ENCODE measurements at places on chromosomes 3 and 15.

DNA sequence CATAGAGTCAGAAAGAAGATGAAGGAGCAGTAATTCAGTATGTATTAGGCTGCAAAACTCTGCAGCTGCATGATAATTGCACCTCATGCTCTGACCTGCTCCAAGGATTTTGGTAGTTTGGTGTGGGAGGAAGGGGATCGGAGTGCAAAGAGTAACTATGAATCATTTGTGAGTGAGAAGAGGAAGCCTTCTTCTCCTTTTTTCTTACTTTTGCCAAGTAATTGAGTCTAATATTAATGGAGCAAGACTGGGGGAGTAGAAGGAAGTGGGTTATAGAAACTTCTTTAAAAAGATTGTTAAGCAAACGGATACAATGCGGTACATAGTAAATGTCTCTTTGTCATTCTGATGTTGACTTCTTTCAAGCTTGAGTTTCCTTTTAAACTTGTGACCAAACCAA lies 276.5 kb downstream of the EDEM1 start:
- no peak for DNase-seq

GRCh38 chr3:152430223-152431002 lies 161.7 kb downstream of the MBNL1 start:
- DNase-seq, result no peak

- no peak for DNase-seq
Observed at GRCh38 chr3:67083277-67083676, 85.2 kb downstream of the KBTBD8 start.

DNA sequence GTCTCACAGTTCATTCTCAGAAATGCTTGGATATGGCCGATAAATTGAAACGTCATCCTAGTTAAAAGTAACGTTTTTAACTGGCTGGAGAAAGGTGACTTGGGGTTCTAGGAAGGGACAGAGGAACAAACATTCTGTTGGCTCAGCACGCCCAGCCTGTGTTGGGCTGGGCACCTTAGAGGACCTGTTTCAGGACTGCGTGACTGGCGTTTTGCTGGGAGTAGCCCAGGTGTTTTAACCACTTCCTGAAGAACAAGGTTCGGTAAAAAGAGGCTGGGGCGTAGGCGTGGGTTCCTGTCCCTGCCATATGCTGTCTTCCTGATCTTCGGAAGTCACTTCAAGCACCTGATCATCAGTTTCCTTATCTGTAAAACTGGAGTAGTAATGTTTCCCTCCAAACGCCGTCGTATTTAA lies 1.1 kb upstream of the TLNRD1 start:
- no peak for DNase-seq

- DNase-seq, result no peak
Observed at GRCh38 chr3:97949110-97949485, 23.1 kb downstream of the RIOX2 start.

- peak; percentile 26 for DNase-seq
Observed at GRCh38 chr3:189890496-189890895, 230.2 kb downstream of the P3H2 start.

- no peak for DNase-seq
Observed at GRCh38 chr15:82306791-82307713, 42.2 kb downstream of the GOLGA6L10 start.

GRCh38 chr3:168417016-168417415 lies 321.3 kb upstream of the GOLIM4 start:
- DNase-seq, result no peak

DNA sequence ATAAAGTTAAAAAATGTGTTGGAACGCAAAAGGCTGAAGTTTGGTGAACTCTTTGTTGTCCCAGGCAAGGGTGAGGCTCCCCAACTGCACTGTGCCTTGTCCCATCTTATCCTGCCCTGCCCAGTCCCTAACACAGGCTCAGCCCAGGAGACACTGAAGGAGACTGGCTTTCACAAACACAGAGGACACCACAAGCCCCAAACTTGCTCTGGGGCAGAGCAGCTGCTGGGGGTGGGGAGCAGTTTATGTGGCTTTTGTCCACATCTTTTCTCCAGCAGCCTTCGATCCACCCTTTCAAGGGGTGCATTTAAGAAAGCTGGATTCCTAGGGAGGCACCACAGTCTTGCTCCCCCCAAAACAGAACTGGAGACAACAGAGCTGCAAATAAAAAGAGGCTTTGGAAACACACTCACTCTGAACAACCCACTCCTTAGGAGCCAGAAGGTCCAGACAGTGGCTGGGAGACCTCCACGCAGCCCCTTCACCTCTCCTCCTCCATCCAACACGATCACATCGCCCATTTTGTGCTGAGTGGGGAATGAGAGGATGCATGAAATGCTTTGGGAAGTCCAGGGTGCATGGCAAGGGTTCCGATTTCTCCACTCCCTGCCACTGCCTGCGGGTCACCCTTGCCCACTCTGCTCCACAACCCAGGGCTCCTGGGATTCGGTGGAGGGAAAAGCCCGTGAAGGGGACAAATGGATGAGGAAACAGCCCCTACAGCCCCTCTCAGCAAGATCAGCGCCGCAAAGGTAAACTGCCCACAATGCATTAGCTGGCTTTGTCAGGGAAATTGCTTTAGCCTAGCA lies 260.5 kb upstream of the TLE3 start:
- DNase-seq, result no peak

GRCh38 chr3:43688245-43688650 lies 2.5 kb upstream of the ABHD5 start:
- peak; percentile 48 for DNase-seq

DNA sequence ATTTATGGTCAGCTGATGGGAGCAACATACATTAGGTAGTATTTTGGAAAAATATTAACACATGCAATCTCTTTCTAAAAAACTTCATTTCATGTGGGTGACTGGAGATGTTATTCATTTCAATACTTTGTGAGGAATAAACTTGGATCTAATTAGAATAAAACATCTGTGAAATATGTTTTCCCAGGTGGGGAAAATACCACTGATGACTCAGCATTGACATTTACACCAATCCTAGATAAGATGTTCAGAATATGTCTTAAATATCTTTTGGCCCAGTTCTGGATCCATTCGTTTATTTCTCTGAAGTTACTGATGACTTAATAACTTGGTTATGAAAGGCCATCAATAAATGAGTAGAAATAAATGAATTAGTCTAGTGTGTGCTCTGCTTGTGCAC lies 247.6 kb downstream of the CHST2 start:
- no peak for DNase-seq

DNA sequence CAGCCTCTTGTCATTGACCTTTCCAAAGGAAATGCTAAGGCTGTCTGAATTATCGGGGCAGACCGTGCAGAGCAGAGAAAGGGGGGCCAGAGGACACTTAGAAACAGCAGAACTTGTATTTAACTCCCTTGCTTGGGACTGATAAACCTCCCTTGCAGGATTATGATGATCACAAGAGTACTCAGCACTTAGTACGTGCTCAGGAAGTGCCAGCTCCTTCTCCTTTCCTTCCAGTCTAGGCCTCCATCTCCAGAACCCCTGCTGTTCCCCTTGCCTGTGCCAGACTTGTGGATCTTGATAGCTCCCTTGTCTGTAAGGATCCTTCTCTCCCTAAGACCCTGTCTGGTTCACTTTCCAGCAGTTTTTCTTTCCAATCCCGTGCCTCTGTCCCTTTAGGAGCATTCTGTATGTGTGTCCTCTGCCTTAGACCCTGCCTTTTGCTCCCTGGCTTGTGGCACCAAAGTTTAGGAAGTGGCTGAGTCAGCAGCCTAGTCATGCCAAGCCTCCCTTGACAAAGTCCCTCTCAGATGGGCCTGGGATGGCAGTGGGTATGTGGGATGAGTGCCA lies 747 bp downstream of the SORD start:
- peak; percentile 49 for DNase-seq

DNA sequence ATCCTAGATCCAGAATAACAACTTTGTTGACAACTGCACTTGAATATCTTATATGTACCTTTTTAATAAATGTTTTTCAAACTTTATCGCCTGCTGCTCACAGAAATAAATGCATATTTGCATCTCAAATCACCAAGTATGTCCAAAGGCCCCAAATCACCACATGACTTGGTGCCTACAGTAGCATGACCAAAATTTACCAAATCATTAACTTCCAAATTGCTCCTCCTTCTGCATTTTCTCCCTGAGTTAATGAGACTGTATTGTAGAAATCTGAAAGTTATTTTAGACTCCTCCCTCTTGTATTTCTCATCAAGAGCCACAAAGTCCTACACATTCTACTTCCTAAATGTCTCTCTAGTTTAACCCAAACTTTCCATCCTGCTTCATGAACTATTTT lies 635.5 kb upstream of the NAALADL2 start:
- no peak for DNase-seq

- DNase-seq, result no peak
Observed at GRCh38 chr3:2261747-2262146, 163.1 kb downstream of the CNTN4 start.

DNA sequence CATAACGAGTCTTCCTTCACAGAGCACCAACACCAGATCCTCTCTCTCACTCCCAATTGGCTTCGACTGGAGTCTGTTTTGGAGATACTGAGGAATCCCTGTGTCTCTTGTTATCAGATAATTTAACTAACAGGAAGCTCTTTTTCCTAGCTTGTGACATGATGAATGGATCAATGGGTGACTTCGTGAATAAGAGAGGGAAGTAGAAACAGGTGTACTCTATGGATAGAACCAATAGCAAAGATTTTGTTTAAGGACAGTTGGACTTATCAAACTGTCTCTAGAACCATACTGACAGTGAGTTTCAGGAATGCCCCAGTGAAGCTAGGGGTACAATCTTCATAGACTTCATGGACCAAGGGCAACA lies 29.4 kb upstream of the KLHL6 start:
- DNase-seq, result no peak

GRCh38 chr15:43893956-43894355 lies 67.2 kb downstream of the WDR76 start:
- DNase-seq, result no peak

GRCh38 chr3:151919446-151919845 lies 46.0 kb downstream of the SUCNR1 start:
- DNase-seq, result no peak

DNA sequence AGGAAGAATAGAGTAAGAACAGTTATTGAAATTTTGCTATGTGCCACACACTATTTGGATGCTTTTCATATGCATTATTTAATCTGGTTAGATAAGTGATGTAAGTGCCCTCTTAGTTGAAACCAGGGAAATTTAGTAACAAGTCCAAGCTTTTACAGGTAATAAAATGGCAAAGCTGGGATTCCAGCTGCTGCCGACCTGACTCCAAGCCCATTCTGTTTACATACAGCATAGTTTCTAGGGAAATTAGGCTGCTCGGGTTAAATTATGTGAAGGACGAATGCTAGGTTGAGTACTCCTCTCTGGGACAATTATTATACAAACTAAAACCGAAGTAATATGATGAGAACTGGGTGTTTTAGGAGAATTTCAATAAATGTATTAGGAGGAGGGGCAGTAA lies 38.7 kb upstream of the FAH start:
- no peak for DNase-seq

- peak; percentile 31 for DNase-seq
Observed at GRCh38 chr15:84750583-84751092, 2.2 kb downstream of the ZNF592 start.

GRCh38 chr3:195164573-195165264 lies 106.2 kb downstream of the XXYLT1 start:
- DNase-seq, result no peak

DNA sequence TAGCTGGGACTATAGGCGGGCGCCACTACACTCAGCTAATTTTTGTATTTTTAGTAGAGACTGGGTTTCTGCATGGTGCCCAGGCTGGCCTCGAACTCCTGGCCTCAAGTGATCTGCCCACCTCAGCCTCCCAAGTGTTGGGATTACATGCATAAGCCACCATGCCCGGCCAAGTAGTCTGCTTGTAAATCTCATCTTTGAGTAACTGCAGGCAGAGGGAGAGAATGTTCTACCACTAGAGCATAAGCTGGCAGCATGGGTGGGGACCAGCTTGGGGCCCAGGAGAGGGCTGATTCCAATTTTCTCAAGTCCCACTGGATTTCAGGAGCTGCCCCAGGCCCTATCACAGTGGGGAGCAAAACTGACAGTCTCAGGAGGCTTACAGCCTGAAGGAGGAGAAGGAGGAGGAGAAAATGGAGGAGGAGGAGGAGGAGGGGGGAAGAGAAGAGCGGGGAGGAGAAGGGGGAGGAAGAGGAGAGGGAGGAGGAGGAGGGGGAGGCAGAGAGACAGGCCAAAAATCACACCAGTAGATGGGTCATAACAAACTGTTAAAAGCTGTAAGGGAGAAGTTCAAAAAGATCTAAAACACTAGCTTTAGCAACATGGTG lies 229.1 kb upstream of the IGF1R start:
- DNase-seq, result no peak

GRCh38 chr3:69090021-69090420 lies 5.3 kb downstream of the ARL6IP5 start:
- no peak for DNase-seq

GRCh38 chr3:188416041-188416440 lies 262.1 kb downstream of the LPP start:
- DNase-seq, result no peak

All from erythroblast (primary cell).